ENCODE measurements at places on chromosomes 1 and 21.

GRCh38 chr1:40939320-40940059 is 40.0 kb upstream of the CTPS1 start:
- DNase-seq, result peak; percentile 67

- no peak for DNase-seq
Measured at GRCh38 chr1:15958793-15959192, 17.1 kb downstream of the ZBTB17 start.

GRCh38 chr21:38503583-38503982 is 5.3 kb upstream of the ERG start:
- DNase-seq, result no peak

- DNase-seq, result no peak
Measured at GRCh38 chr21:31711326-31711725, 20.6 kb downstream of the SCAF4 start.

- no peak for DNase-seq
Measured at GRCh38 chr1:204419064-204419403, 7.4 kb upstream of the PPP1R15B start.

DNA sequence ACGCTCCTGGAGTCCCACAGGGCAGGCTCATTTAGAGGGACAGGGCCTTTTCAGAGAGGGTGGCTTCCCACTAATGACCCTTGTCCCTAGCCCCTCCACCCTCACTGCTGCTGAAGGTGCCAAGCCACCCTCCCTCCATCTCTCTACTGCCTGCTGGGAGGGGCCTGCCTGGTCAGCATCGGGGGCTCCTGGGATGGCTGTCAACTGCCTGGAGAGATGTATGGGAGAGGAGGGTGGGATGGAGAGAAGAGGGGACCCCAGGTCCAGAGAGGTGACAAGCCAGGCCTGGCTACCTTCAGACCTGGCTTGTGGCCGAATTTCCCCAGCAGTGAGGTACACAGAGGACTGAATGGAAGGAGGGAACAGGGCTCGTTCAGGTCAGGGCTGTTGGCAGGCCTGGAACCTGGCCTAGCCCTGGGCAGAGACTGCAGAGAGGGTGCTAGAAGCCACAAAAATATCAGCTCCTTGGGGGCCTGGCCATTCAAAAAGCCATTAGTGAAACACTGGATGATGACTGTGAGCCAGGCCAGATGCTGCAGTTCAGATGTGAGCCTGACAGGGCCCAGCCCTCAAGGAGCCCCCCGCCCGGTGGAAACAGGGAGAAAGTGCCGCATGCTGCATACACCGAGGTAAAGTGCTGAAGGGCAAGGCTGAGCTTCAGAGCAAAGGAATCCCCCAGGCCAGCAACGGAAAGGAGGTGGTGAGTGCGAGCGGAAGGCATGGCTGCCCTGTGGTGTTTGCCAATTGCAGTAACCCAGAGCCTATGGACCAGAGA is 20.0 kb downstream of the MMEL1 start:
- DNase-seq, result no peak

GRCh38 chr1:218558271-218558810 is 213.2 kb downstream of the TGFB2 start:
- DNase-seq, result no peak

DNA sequence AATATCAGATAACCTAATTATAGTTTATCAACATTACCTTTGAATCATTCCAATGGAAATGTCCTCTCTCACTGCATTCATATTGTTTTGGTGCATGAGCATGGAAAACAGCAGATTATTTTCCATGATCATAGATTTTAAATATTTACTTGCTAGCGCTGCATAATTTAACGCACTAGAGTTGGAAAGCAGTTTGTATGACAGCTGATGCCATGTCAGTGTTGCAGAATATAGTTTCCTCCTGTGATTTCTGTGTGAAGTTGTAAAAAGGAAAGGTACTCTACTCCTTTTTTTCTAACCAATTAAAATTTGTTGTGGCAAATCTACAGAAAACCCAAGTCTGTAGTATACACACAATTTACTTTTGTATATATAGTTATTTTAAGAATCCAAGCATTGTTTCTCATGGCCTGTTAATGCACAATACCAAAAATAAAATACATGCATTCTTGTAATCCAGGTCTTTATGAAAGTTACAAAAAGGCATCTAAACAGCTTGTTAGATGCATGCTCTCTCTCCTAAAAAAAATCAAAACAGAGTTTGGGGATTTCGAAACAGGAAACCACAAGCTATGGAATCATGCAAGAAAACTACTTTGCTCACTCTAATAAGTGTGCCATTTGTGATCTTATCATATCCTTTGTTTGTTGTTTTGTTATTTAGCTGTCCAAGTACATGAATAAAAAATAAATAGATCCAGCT is 1.9 kb upstream of the ATG4C start:
- peak; percentile 67 for DNase-seq

DNA sequence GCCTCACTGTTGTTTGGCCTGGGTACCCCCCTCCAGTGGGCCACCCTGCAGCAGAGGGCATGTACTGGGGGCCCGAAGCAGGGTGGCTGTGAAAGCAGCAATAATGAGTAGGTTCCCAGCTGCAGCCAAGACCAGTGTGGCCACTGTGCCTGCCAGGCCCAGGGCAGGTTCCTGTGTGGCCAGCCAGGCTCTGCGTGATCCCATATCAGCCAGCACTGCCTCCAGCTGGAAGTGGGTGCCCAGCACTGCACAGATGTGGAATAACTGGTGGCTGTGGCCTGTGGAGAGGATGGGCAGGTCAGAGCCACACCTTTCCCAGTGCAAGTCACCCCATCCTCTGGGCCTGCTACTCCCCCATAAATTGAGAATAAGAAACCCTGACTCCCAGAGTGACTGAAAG is 2.1 kb downstream of the BGLAP start:
- DNase-seq, result no peak

- DNase-seq, result no peak
Measured at GRCh38 chr21:45441431-45442255, 36.7 kb downstream of the COL18A1 start.

DNA sequence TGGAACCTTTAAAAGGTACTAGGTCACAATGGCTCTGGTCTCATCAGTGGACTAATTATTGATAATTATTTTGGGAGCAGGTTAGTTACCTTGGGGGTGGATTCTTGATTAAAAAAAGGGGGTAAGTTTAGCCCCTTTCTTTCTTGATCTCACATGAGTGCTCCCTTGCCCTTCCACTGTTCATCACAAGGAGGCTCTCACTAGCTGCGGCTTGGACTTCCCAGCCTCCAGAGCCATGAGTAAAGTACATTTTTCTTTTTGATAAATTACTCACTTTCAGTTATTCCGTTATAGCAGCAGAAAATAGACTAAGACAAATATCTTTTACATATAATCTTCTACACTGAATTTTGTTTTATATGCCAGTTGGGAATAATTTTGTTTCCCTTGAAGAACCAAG is 254.8 kb upstream of the DEPDC1 start:
- DNase-seq, result no peak

DNA sequence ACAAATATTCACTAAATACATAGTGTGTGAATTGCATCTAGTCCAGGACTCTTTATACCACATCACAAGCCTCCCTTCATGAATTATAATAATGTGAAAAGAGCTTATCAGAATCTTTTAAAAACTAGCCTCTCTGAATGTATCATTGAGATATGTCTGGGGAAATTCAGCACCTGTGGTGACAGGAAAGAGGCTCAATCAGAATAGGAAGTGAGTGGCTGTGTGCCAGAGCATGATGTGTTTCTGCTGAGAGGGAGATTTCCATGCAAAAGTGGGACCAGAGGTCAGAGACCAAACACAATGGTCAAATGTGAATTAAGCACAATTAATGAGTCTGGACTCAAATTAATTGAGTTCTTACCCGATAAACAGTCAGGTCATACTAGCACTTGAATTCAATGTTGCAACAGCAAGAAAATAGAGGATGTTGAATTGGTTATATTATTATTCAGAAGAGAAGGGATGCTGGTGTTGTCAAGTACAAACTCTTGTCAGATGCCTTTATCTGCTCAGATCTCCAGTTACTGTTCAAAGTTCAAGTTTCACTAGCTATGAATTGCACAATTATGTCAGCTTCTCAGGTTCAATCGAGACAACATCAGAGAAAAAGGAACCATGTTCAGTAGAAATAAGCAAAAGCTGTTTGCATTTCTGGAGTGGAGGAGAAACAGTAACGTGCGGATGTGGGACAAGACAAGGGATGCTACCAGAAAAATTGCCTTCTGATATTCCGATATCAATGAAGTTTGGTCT is 226.2 kb downstream of the ZNF326 start:
- DNase-seq, result no peak

- peak; percentile 93 for DNase-seq
Measured at GRCh38 chr1:154419620-154420571, 14.8 kb downstream of the IL6R start.

DNA sequence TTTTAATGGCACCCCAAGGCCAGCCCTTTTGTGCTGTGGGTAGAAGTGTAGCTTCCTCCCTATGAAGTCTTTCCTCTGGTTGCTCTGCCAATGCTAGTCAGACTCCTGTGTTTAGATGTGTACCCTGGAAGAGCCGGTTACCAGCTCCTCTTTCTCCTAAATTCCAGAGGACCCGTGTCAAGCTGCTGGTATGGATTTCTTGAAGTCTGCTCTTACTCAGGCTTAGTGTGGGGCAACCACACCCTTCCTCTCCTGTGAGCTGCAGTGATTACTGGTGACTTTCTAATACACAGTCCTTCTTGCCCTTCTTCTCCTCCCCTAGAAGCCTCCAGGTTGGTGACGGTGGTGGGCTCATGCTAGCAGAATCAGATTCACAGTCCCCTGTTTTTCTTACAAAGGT is 74.1 kb upstream of the AKT3 start:
- DNase-seq, result no peak

DNA sequence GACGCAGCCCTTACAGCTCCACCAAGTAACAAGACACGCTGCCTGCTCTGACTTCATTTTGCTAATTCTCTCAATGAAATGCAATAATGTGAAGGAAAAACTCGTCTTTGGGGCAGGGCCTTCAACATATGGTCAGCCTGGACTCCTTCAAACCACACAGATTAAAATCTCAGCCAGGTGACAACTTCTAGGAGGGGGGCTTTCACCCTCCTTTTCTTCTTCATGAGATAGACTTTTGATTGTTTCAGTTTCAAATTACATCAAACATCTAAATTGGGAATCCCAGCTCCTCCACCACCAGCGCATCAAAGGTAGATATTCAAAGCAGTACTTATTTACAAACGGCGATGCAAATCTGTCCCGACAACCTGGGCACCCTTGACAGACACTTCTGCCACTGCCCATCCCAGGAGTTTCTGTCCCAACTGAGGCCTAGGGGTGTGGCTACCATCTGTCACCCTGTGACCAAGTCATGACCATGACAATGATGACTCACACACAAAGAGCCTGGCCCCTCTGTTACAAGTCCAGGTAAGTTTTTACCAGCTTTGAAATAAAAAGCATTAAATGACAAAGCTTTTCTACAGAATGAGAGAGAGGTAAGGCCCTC is 29.7 kb downstream of the SSBP3 start:
- peak; percentile 15 for DNase-seq

DNA sequence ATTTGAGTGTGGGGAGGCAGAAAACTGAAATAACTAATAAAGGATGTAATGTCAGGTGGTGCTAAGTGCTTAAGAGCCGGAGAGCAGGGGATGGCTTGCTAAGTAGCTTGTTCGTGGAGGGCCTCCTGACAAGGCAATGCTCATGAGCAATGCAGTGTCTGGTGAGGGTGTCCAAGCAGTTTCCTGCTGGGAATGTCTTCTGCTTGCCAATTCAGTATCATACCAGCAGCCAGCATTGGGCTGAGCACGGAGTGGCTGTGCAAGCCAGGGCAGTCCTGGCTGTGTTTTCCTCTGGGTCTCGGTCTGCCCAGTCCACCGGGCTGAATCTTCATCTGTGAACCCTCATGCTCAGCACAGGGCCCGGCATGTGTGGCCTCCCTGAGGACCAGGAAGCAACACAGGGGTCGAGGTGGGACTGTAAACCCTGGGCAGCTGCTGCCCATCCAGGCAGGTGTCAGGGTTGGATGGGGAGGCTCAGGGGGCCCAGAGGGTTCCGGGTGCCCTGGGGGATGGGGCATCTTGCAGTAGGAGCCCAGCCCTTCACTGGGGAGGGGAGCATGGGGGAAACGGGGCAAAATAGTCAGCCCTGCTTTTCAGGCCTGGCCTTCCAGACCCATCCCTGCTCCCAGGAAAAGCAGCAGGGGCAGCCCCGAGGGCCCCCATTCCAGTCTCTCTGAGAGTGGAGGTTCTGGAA is 27.5 kb downstream of the EDN2 start:
- DNase-seq, result no peak

DNA sequence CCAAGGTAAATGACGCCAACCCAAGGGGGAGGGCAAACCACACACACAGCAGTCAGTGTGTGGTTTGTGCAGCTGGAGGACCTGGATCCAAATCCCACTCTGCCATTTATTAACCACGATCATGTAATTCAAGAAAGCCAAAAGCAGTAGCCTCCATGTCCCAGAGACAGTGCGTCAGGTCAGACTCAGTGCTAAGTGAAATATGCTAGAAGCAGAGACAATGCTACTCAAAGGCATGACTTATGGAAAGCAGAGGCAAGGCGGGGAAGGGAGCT is 13.6 kb downstream of the TTC39A start:
- DNase-seq, result no peak

DNA sequence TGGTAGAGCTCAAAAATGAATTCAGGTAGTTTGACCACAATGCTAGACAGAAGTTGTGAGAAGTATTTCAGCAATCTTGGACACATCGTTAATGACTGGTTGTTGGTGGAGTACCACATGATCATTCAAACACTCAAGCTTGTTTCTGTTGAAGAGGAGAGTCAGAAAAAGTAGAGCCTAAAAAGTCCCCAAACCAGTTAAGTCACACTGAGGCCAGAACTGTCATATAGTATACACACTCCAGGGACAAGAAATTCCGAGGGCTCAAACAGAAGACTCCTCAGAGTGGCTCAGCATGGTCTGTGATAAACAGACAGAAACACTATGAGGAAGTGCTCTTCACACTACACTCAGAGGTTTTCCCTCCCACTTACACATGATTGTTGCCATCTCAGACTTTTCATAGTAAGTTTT is 5.8 kb downstream of the TRIM33 start:
- DNase-seq, result peak; percentile 67

- no peak for DNase-seq
Measured at GRCh38 chr1:57124768-57125446, 159.1 kb upstream of the C8B start.

DNA sequence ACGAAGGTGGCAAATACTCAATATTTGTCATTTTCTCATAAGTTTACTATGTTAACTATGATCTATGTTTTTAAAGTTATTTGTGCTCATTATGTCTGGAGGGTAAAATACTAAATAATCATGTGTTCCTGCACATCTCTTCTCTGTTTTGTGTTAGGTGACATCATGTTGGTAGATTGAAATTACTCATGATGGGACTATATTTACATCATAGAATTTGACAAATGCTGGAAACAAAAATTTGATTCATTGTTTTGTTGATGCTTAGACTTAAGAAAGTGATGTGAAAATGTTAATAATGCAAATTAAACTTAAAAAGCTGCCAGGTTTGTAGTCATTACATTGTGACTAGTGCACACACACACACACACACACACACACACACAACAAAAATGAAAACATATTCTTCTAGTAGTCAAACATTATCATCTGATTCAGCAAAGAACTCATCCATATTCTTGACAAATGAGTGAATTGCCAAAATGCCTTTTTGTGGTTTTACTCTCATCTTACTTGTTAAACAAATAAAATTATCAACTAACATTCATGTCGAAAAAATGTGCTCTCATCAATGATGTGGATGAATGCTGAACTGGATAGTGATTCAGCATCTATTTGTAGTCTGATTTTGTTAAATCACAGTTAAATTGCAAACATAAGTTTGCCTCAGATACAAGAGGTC is 870.7 kb downstream of the BRINP3 start:
- DNase-seq, result no peak
